ENCODE measurements at places on chromosomes 4 and X.

GRCh38 chrX:72203421-72203820 lies 21.9 kb downstream of the PIN4 start:
- DNase-seq, result no peak

DNA sequence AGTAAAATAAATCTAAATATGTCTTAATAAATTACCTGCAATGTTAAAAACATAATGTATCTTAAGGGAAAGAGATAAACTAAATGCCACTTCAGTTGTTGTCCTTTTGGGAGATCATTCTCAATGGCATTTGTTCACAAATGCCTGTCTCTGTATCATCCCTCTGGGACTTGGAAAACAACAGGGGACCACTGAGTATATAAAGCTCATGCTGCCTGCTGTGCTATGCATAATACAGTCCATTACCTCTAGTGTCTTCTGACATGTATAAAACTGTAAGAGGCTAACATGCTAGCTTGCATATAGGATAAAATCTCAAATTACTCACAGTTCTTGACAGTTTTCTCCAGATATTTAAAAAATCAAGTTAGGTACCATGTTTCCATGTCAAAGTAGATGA lies 503.9 kb downstream of the PDHA2 start:
- DNase-seq, result no peak

GRCh38 chrX:132463411-132463810 lies 25.4 kb downstream of the MBNL3 start:
- no peak for DNase-seq

GRCh38 chr4:138774940-138775339 lies 240.6 kb upstream of the NOCT start:
- DNase-seq, result no peak

DNA sequence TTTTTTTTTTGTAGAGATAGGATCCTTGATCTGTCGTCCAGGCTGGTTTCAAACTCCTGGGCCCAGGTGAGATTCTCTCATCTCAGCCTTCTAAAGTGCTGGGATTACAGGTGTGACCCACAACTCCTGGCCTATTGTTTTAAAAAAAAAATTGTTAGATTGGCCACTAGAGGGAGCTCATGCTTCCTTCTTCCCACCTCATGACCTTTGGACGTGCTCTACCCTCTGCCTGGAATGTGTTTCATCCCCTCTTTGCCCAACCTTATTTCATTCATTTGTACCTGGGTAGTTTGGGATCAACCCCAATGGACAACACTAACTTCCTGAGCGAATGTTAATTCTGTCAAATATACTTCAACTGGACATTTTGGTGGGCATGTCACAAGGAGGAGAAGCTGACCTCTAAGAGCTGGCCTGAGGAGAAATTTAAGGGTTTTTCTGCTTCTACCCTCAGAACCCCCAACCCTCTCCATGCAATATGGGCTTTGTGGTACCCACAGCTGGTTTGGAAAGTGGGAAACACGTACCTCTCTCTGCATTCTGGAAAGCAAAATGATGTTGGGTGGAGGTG lies 6.4 kb downstream of the PPEF2 start:
- DNase-seq, result no peak

GRCh38 chr4:182745237-182745636 lies 171.9 kb downstream of the DCTD start:
- no peak for DNase-seq

DNA sequence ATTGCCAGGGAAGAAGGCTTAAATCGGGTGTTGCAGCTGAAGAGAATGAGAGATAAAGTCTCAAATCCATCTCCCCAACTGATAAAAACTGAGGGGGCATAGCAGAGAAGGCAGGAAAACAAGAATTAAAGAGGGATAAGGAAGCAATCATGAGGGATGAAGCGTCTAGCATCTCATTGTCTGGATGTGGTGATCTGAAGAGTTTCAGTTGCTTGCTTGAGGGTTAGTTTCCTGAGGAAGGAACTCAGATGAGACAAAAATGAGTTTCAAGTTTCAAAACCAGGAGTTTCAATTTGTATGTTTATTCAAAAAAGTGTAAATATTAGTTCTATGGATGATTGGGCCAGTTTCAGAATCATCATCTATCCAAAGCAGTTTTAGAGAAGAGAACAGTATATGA lies 496.9 kb downstream of the RAB28 start:
- DNase-seq, result no peak

GRCh38 chr4:61211781-61212180 lies 11.7 kb downstream of the ADGRL3 start:
- DNase-seq, result no peak

DNA sequence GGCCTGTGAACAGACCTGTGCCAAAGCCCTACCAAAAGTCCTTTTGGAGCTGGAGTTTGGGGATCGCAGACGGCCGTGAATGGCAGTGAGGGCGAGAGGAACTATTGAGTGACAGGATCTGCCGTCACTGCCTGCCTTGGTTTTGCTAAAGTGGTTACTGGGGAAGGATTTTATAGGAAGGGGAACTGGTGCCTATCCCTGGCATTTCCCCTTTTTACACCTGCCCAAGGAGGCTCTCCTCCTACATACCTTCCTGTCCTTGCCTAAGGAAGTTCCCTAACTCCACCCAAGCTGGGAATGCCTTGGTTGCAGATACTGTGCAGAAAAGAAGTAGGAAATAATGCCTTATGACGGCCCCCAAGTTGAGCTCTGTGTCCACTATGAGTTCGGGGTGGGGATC lies 14.5 kb downstream of the LONRF3 start:
- DNase-seq, result no peak

GRCh38 chrX:111123125-111123524 lies 27.1 kb downstream of the PAK3 start:
- DNase-seq, result no peak

DNA sequence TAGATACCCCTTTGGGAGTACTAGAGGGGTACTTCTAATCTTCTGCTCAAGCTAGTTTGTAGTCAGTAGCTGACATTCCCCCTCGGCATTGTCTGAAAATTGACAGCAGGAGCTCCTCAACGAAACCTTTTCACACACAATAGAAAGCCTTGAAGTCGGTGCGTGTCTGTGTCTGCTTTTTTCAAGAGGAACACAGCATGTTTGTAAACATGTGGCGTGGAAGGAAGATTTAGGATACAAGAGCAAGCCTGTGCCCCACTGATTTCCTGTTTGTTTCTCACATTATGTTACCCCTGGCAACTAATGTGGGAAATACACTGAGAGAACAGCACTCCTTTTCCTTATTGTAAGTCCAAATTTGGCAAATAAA lies 252.6 kb downstream of the ANKRD50 start:
- no peak for DNase-seq

DNA sequence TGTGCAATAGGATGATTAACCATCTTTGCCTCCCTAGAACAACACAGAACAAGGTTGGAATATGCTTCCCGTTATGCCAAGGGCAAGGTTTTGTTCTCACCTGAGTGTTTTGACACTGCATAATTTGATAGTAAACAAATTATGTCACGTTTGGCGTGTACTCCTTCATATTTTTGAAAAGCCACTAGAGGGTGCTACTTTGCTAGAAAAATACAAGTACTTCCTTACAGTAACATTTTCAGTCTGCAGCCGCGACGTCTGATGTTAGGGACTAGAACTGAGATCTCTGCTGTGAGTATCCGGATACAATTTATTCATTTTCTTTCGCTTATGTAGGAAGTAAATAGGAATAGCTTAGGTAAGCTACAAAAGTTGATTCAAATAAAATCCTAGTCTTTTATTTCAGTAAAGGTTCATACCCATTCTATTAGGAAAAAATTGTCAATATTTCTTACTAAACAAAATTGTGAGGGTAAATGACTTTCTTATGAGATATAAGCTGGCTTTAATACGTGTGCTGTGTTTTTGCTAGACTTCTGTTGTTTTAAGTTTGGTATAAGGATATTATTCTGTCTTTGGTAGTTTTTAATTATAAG lies 181.1 kb upstream of the WDFY3 start:
- DNase-seq, result no peak

DNA sequence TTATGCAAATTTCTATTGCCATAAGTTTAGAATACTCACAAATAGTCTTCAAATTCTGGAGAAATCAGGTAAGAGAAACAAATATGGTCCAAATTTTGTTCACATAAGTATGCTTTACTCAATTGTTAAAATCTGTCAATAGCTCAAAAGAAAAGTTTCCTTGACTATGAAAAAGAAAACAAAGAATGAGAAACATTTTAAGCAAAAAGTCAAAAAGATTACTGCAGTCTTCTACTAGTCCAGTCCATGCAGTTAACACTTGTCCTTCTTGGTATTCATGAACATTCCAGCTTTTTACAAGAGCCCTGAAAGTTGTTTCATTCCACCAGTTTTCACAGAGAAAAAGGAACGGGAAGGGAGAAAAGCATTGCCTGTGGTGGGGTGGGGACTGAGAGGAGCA lies 54.7 kb upstream of the ZXDA start:
- no peak for DNase-seq

- DNase-seq, result peak; percentile 87
These were observed at the start of gene RAB28 for GRCh38 chr4:13484122-13484748. RAB28 (minus strand) TSS chr4:13484340.

DNA sequence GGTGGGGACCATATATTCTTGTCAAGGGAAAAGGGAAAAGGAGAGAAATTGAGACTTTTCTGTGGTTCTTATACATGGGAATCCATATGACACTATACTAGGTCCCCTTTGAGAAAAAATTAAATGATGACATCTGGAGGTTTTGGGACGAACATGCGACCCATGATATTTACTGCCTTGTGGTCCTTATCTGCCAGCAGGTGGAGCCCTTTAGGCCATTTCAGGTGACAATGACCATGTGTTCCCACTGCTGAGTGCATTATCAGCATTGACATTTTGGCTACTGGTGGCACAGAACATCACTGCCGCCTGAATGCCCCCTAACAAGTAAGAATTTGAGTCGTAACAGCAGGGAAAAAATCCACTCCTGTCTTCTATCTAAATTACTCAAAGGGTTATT lies 843.4 kb downstream of the FSTL5 start:
- no peak for DNase-seq

GRCh38 chrX:70336767-70337166 lies 46.9 kb downstream of the KIF4A start:
- no peak for DNase-seq

DNA sequence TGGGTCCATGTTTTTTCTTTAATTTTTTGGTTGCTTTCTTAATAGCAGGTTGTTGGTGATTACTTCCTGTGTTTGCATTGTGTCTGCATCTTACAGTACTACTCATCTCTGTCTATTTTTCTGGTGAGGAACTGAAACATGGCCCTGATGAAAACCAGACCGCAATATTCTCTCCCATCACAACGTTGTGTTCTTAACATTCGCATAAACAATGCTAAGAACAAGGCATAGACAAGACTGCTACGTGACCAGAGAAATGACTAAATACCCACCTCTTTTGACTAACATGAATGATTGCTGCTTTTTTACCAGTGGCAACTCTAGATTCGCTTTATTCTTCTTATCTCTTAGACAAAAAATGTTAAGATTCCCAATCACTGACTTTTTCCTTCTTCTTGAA lies 179.1 kb downstream of the GC start:
- no peak for DNase-seq

- DNase-seq, result peak; percentile 95
These were observed at the start of gene CA5B for GRCh38 chrX:15737959-15738902. CA5B (plus strand) TSS chrX:15738270; CDS start chrX:15750024, 11,754 bp downstream.

GRCh38 chrX:70476934-70477733 lies 32.5 kb downstream of the DLG3 start:
- DNase-seq, result no peak

GRCh38 chr4:1501754-1502500 lies 95.7 kb upstream of the NKX1-1 start:
- DNase-seq, result no peak

- DNase-seq, result no peak
These were observed 62.7 kb upstream of the PGM2 start for GRCh38 chr4:37763831-37764230.

DNA sequence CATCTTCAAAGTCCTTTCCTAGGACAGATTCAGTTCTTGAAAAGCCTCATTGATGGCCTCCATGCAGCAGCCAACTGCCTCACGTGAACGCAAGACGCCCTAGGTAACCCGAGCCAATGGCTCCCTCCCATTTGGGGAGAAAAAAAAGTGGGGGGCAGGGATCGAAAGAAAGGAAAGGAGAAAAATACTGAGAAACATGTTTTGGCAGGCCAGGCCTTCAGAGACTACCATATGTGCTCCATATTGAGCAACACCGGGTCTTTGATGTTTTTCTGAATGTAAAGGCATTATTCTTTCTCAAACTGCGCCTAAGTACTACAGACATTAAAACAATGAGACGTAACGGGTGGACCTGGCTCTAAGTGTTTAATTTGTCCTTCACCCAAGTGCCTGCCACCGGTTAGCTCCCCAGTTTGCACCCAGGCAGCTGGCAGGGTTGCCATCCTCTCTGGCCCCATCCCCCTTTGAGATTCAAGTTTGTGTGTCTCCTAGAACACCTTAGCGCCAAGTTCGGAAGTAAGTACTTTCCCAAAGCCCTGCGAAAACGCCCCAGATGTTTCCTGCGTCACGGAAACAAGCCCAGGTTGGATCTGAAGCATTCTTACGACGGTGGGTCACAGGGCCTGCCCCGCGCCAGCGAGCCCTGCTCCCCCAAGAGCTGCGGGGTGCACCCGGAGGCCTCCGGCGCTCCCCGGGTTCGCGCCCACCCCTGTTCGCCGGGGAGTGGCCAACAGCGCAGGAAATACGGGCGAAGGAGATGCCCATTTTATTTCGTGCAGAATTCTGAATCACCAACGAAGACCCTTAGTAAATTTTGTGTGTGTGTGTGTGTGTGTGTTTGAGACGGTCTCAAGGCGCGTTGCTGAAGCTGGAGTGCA lies 30.1 kb downstream of the HAND2 start:
- no peak for DNase-seq

DNA sequence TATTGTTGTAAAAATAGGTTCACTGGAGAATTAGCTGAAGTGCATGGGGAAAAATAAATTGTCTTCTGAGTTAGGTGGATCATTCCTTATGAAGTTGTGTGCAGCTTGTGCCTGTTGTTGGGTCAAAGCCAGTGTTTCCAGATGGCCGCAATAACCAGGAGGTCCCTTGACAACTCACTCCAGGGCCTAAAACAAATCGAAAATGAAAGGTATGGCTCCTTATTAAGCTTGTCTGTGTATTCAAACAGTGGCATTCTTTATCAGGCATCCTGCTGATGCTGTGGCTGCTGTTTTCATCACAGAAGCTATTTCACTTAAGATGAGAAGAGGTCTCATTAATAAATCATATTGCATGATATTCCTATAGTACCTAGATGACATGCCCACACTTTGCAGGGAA lies 80.2 kb downstream of the GRIA2 start:
- DNase-seq, result no peak

- no peak for DNase-seq
These were observed 472.8 kb downstream of the TMA16 start for GRCh38 chr4:163967263-163967662.

DNA sequence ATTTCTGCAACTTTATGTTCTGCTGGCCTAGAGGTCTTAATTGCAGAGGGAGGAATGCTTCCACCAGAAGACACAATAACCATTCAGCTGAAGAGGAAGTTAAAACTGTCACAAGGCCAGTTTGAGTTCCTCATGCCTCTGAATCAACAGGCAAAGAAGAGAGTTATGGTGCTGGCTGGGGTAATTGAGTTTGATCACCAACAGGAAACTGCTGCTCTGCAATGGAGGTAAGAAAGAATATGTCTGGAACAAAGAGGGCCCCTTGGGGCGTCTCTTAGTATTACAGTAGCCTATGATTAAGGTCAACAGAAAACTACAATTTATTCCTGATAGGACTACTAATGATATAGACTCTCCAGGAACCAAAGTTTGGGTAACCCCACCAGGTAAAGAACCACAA lies 744.0 kb downstream of the FSTL5 start:
- DNase-seq, result no peak

GRCh38 chrX:19981947-19982346 lies 8.9 kb downstream of the BCLAF3 start:
- DNase-seq, result no peak

Measured in stimulated activated CD4-positive, alpha-beta T cell treated with anti-CD3 and anti-CD28 coated beads, Interleukin-1b, Interleukin-23, amount 100 ng/mL, for 1 hour (primary cell).